ENCODE measurements at places on chromosomes 11 and 22.

- DNase-seq = peak; percentile 68
Observed at GRCh38 chr11:34977089-34977912, 60.9 kb downstream of the PDHX start.

DNA sequence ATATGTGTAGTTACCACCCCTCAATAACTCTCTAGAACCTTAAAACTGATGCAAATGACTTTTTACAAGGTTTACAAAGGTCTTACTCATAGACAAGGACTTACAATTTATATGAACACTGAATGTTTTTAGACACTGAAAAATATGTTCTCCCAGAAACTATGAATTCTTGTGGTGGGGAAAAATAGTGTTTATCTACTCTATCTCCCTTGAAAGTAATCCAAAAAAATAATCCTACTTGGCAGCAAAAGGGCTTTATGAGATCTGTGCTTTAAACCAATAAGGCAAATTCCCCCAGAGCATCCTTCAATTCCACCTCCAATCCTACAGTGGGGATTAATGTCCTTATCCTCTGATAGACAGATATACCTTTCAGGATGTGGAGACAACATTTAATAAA, 1984.1 kb upstream of the RAG2 start:
- peak; percentile 36 for DNase-seq

DNA sequence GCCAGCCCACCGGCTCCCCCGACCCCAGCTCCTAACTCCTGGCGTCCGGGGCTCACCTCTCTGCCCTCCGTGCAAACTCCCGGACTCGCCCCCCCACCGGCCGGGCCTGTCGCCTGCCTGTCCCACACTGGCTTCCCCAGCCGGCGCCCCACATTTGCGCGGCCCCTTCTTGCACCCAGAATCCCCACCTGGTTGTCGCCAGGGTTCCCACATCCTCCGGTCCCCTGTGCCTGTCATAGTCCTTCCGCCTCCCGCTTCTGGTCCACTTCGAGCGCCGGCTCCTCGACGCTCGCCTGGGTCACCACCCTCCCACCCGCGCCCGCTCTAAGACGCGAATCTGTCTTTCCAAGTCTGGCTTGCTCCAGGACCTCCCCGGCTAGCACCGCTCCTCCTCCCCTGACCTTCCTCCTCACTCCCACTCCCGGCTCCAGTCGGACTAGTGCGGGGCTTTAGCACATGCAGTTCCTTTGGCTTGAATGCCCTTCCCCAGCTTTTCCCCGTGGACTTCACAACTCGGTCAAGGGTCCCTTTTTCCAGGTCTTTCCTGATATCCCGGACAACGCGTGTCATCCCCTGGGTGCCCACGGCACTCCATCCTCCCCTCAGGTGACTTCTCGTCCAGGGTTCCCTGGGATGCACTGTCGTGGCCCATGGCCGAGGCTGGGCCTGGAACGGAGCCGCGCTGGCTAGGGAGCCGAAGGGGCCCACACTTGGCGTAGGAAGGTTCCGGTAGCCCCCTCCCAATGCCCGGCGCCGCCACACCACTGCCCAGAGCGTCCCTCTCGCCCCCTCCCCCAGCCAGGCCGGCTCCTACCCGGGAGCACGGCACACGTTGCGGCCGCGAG, 635 bp downstream of the SCARF2 start:
- DNase-seq = peak; percentile 42

GRCh38 chr11:74312326-74312725, 886 bp upstream of the P4HA3 start:
- no peak for DNase-seq

DNA sequence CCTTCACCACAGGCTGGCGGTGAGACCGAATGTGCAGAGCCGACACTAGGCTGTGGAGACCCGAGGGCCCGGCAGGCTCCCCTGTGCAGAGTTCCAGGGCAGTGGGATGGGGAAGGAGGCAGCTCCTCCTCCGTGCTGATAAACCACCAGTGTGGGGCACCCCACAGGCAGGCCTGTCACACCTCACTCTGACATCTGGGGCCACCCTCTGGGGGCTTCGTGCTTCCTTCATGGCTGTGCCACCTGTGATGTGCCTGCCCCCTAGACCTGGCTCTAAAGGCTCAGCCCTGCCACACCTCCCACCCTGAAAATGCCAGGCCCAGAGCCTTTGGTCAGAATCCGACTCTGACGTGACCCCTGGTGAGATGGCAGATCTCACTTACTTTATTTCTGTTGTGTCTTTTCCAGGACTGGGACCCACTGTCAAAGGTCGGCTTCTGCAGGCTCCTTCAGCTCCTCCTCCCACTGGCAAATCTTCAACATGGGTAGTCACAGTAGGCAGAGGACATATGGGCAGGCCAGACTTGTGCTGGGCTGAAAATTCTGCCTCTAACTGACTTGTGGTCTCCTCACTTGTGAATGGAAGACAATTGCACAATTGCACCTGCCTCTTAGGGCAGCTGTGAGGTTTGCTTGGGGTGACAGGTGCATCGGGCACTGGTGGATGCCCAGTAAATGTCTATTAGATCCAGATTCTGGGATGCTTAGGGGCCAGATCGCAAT, 46.2 kb upstream of the TSKU start:
- no peak for DNase-seq

DNA sequence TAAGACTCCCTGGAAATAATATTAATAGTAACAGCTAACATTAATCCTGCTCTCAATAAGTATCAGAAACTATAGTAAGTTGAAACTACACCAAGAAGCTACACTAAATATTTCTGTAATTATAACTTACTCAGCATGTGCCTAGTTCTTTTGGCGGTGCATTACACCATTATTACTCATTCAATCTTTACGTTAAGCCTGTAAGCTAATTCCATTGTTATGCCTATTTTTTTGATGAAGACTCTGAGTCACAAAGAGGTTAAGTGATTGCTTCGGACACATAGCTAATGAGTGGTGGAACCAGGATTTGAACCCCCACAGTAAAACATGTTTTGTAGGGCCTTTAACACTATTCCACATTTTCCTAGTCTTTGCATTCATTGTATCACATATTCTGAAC, 111.6 kb downstream of the RASSF10 start:
- DNase-seq = peak; percentile 43

- DNase-seq = no peak
Observed at GRCh38 chr11:109704432-109704831, 282.4 kb downstream of the C11orf87 start.

DNA sequence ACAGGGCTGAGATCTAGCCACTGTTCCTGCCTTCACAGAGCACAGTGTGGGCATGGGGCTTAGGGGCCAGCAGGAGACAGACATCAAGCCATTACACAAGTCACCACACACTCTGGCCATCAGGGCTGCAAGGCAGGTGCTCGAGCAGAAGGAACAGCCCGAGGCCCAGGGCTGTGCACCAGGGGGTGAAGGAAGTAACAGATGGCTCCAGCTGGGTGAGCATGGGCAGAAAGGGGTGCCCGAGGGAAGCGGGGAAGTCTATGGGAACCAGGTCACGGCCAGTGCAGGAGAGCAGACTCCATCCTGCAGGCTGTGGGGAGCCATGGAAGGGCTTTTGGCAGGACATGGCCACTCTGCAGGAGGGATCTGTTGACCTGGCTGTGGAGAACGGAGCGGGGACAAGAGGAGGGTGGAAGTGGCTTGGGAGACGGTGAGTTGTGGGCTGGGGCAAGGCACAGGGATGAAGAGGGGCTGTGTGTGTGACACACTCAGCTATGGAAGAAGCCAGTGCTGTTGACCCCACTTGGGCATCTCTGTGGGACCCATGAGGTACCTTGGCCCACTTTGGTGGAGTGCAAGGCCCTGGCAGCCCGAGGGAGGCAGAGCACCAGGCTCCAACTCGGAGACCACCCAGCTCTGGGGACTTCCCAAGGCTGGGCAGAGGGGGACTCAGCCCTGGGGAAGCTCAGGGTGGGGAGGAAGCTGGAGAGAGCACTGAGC, 3.6 kb downstream of the C11orf68 start:
- no peak for DNase-seq

DNA sequence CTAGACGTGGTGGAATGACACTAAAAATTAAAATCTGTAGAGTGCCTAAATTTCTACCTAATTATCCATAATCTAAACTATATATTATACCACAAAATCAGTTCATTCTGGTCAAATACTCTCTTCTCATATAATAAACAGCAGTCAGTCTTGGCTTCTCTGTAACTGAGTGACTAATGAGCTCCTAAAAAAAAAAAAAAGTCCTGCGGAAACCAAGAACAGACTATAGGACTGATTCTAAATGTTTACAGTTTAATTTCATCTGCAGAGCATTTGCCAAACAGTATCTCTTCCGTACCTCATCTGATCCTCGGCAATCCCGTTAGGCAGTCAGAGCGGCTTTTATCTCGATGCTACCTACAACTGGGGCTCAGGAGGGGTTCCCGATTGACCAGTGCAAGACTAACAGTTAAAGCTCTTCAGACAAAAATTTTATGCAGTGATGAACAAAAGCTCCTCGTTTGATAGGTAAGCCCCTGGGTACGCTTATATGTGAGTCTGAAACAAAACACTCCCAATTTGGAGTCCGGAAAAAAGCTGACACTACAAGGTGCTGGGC, 686 bp downstream of the KIF18A start:
- DNase-seq = peak; percentile 46

GRCh38 chr11:117817368-117818040, 7.0 kb downstream of the FXYD2 start:
- peak; percentile 84 for DNase-seq

DNA sequence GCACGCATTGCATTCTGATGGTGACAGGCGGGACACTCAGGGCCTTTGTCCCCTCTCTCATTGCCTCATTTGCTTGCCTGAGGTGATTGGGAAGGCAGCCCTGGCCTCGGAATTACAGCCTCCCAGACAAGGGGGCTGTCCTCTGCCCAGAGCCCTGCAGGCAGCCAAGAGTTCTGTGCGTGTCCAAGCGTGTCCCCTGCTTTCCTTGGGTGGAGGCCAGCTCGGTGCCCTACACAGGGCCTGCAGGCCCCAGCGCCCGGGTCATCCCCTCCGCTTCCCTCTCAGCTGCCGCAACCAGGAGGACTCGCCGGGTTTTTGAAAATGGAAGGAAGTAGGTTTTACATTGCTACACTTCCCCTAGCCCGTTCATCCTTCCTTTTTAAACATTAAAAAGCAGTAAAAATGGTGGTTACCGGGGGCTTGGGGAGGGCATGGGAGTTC, 1.9 kb downstream of the GRAMD4 start:
- DNase-seq = no peak

GRCh38 chr22:44444341-44445306, 53.4 kb downstream of the RTL6 start:
- peak; percentile 5 for DNase-seq

- no peak for DNase-seq
Observed at GRCh38 chr11:76776472-76776871, 6.7 kb upstream of the TSKU start.

- no peak for DNase-seq
Observed at GRCh38 chr22:38846412-38846811, 2.6 kb upstream of the NPTXR start.

GRCh38 chr22:31247726-31248125, 35.6 kb downstream of the LIMK2 start:
- no peak for DNase-seq

DNA sequence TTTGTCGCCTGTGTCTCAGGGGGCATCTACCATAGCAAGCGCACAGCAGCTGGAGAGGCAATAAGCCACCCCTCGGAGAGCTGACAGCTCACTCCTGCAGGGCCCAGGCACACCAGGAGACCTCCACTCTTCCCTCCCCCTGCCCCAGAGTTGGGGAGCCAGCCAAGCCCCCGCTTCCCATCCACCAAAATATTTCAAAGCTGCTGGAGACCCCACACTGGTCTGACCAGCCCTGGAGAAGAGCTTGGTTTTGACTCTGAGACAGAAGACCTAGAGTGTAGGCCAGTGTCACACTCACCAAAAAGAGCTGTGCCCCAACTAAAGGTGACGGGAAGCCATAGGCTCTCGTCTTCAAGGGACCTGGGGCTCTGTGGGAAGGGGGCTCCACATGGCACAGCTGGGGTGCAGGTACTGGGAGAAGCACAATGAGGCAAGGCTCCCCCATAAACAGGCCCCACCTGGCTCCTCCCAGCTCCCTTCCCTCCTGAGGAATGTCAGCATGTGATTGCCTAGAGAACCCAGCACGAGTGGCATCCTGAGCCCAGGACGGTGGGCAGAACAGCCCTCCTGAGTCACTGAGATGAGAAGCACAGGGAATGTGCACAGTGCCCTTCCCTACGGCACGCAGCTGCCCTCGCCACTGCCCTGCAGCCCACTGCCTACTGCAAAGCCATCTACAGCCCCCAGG, 5.8 kb upstream of the GNAZ start:
- DNase-seq = no peak

- DNase-seq = peak; percentile 63
Observed at GRCh38 chr22:23219822-23220484, 39.6 kb downstream of the BCR start.

GRCh38 chr22:42947211-42947990, 67.5 kb downstream of the PACSIN2 start:
- peak; percentile 59 for DNase-seq

Data from choroid plexus epithelial cell (primary cell).